ENCODE measurements at places on chromosomes 4 and X. TPM values are rescaled to one million over a fixed set of nuclear protein-coding genes. Genes with fewer than 3 reads are reported as not detected.

GRIA2 gene
- 0.54 TPM for total RNA-seq

UBQLN2 gene
- 31.9 TPM for total RNA-seq

RENBP gene
- 22.9 TPM for total RNA-seq

PTCHD1 gene
- total RNA-seq = 0.63 TPM

TCEAL7 gene
- total RNA-seq = 2.6 TPM

SOX3 gene
- not detected for total RNA-seq

USP17L27 gene
- not detected for total RNA-seq

CAMK2D gene
- total RNA-seq = 34.7 TPM

COX7B gene
- total RNA-seq = 233 TPM

ZDHHC15 gene
- total RNA-seq = 2.6 TPM

GABRQ gene
- total RNA-seq = 0.03 TPM

GRCh38 chr4:86688026-86688425, 93.9 kb downstream of the PTPN13 start:
- no peaks in the 10 kb centered on the region for H3K27me3 ChIP-seq
- no peaks in the 10 kb centered on the region for H3K4me1 ChIP-seq
- no peak for DNase-seq
- H3K27ac ChIP-seq = no peak overlapping the region
- H3K4me3 ChIP-seq = no peak overlapping the region
- H3K36me3 ChIP-seq = no peaks in the 10 kb centered on the region

- H3K27me3 ChIP-seq = no peaks in the 10 kb centered on the region
- no peaks in the 10 kb centered on the region for H3K36me3 ChIP-seq
- no peak overlapping the region for H3K4me3 ChIP-seq
- no peaks in the 10 kb centered on the region for H3K4me1 ChIP-seq
- DNase-seq = peak; percentile 14
- H3K27ac ChIP-seq = no peak overlapping the region
These were observed 95.6 kb upstream of the WDR17 start for GRCh38 chr4:175970072-175970471.

DNA sequence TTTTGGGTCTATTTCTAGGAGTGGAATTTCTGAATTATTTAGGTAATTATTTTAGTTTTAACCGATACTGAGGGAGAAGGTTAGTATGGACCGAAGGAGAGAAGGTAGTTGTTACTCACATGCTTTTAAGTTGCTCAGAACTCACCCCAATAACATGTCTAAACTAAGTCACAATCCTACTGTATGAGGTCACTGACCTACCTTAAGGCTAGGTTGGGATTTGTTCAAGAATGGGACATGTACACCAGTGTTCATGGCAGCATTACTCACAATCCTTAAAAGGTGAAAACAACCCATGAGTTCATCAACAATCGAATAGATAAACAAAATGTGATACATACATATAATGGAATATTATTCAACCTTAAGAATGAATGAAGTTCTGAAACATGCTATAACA, 90.5 kb downstream of the MSN start:
- no peak overlapping the region for H3K27ac ChIP-seq
- no peak overlapping the region for H3K4me3 ChIP-seq
- no peaks in the 10 kb centered on the region for H3K27me3 ChIP-seq
- no peaks in the 10 kb centered on the region for H3K36me3 ChIP-seq
- no peak for DNase-seq

GRCh38 chr4:73593631-73594241, 26.5 kb downstream of the RASSF6 start:
- peak; percentile 42 for DNase-seq
- no peak overlapping the region for H3K27ac ChIP-seq
- H3K4me3 ChIP-seq = no peak overlapping the region
- no peaks in the 10 kb centered on the region for H3K4me1 ChIP-seq
- no peaks in the 10 kb centered on the region for H3K36me3 ChIP-seq

- H3K4me3 ChIP-seq = no peak overlapping the region
- no peak for DNase-seq
- H3K36me3 ChIP-seq = no peaks in the 10 kb centered on the region
- no peaks in the 10 kb centered on the region for H3K27me3 ChIP-seq
- H3K4me1 ChIP-seq = no peaks in the 10 kb centered on the region
These were observed 153.4 kb downstream of the BMPR1B start for GRCh38 chr4:94911106-94911505.

DNA sequence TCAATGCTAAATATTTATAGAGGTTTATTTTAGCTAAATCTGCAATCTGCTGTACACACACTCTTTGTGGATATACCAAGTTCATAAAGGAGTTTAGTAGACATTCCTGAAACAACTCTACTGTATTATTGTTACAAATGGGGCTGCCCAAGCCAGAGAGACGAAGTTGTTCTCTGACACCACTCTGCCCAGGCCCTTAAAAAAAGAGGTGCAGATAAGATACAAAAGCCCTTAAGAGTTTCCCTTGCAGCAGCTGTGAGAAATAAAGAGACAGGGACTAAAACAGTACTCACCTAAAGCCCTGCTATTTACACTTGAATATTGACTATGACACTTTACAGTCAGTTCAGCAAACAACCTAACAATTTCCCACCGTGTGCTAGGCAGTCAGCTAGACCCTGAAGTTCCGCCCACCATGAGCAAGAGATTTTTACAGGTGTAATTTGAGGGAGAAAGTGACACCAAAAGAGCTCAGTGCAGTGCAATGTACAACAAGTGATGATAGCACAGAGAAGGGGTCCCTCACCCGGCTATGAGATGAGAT, 191.7 kb downstream of the PRDM5 start:
- no peaks in the 10 kb centered on the region for H3K36me3 ChIP-seq
- H3K4me1 ChIP-seq = no peaks in the 10 kb centered on the region
- H3K27ac ChIP-seq = no peak overlapping the region
- no peak overlapping the region for H3K4me3 ChIP-seq
- DNase-seq = no peak
- H3K27me3 ChIP-seq = no peaks in the 10 kb centered on the region

GRCh38 chr4:143858456-143858855, 46.9 kb downstream of the GYPE start:
- H3K27ac ChIP-seq = no peak overlapping the region
- H3K4me3 ChIP-seq = no peak overlapping the region
- DNase-seq = no peak
- no peaks in the 10 kb centered on the region for H3K36me3 ChIP-seq
- H3K27me3 ChIP-seq = no peaks in the 10 kb centered on the region

- no peak overlapping the region for H3K27ac ChIP-seq
- H3K36me3 ChIP-seq = peaks cover 5% of the 10 kb centered on the region
- peaks cover 15% of the 10 kb centered on the region for H3K4me1 ChIP-seq
- peak; percentile 20 for DNase-seq
These were observed 4.7 kb downstream of the MAEA start for GRCh38 chr4:1294424-1294823.

GRCh38 chr4:161540265-161540664, 623.5 kb downstream of the FSTL5 start:
- H3K27me3 ChIP-seq = no peaks in the 10 kb centered on the region
- no peak for DNase-seq
- H3K4me3 ChIP-seq = no peak overlapping the region
- no peak overlapping the region for H3K27ac ChIP-seq
- H3K4me1 ChIP-seq = no peaks in the 10 kb centered on the region

GRCh38 chr4:185211035-185211434, 1.6 kb downstream of the SNX25 start:
- H3K4me1 ChIP-seq = no peaks in the 10 kb centered on the region
- no peaks in the 10 kb centered on the region for H3K27me3 ChIP-seq
- DNase-seq = no peak

DNA sequence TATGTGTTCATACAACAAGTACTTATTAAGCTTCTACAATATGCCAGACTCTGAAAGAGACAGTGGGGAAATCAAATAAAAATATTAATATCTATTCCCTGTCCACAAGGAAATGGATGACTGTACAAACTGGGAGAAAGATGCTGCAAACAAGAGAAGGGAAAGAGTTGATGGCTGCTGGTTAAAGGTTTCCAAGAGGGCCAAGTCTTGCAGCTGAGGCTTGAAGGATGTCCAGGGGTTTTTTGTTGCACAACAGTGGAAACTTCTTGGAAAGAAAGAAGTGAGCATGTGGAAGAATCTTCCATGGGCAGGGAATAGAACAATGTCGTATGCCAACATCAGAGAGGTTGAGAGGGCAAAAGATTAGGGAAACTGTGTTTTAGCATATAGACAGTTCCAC, 95.8 kb downstream of the MID1 start:
- H3K27ac ChIP-seq = no peak overlapping the region
- no peak for DNase-seq
- H3K4me3 ChIP-seq = no peak overlapping the region
- no peaks in the 10 kb centered on the region for H3K4me1 ChIP-seq
- peaks cover 2% of the 10 kb centered on the region for H3K27me3 ChIP-seq
- no peaks in the 10 kb centered on the region for H3K36me3 ChIP-seq

DNA sequence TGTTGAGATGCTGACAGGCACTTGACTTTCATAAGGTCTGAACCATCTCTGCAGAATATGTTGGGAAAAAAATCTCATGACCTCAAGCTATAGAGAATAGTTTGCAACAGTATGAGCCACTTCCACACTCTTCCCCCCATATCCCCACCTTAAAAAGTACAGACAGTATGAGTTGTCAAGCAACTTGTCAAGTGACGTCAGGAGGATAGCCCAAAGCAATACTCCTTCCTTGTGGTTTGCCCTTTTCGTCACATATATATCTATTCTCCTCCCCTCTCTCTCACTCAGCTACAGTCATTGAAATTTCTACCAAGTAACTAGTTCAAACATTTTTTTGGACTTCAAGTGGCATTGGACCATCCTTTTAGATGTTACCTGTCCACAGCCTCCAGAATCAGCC, 67.7 kb downstream of the MCF2 start:
- H3K27ac ChIP-seq = no peak overlapping the region
- H3K27me3 ChIP-seq = peaks cover 2% of the 10 kb centered on the region
- no peak overlapping the region for H3K4me3 ChIP-seq
- DNase-seq = no peak
- H3K36me3 ChIP-seq = no peaks in the 10 kb centered on the region
- no peaks in the 10 kb centered on the region for H3K4me1 ChIP-seq

- no peaks in the 10 kb centered on the region for H3K4me1 ChIP-seq
- H3K4me3 ChIP-seq = no peak overlapping the region
- no peak for DNase-seq
- no peak overlapping the region for H3K27ac ChIP-seq
- no peaks in the 10 kb centered on the region for H3K36me3 ChIP-seq
These were observed 457.9 kb downstream of the KCNIP4 start for GRCh38 chr4:21490682-21491081.

DNA sequence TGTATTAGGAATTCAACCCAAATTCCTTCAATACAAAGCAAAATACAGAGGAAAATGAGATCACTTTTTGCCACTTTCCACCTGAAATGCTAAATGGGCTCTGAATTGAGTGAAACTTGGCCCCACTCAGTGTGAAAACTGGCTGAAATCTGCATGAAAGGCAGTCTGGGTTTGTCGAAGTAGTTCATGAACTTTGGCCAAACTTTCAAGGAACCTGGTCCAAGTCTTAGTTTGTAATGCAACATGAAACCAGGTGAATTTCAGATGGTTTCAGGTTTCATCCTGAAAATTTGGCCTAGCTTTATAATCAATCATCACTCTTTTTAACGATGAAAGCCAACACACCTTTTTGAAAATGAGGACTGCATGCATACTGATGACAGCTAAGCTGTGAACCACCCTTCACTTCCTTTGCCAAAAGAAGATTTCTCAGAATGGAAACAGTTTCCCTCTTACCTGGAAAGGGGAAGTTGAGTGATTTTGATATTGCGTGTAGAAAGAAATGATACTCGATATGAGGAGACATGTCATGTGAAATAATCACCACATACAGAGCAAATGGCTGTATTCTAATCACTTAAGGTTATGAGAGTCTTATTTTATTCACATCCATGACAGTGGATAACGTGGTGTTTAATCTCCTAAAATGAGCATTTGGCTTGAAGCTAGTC, 209.9 kb upstream of the ETNPPL start:
- no peak overlapping the region for H3K4me3 ChIP-seq
- H3K27me3 ChIP-seq = no peaks in the 10 kb centered on the region

- H3K4me1 ChIP-seq = no peaks in the 10 kb centered on the region
- H3K4me3 ChIP-seq = no peak overlapping the region
These were observed 107.2 kb downstream of the SCD5 start for GRCh38 chr4:82691431-82691830.

DNA sequence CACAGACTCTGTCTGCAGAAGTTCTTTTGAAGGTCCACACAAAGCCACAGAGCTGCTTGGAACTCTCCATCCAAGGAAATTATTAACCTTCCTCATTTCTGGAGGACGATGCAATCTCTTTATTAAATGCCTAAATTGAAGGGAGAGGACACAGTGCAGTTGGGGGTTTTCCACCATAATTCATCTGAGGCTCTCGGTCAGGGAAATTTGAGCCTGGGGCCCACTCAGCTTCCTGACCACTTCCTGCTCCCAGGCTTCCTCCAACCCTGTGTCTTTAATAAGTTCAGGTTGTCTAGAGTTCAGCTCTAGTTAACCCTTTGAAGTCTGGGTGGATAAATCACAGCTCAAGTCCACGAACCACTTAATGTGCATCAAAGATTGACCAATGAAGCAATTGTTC, 58.5 kb downstream of the PRPS1 start:
- H3K27ac ChIP-seq = peak overlapping the region; percentile 43
- no peak for DNase-seq
- no peak overlapping the region for H3K4me3 ChIP-seq
- H3K4me1 ChIP-seq = peaks cover 32% of the 10 kb centered on the region
- no peaks in the 10 kb centered on the region for H3K27me3 ChIP-seq

DNA sequence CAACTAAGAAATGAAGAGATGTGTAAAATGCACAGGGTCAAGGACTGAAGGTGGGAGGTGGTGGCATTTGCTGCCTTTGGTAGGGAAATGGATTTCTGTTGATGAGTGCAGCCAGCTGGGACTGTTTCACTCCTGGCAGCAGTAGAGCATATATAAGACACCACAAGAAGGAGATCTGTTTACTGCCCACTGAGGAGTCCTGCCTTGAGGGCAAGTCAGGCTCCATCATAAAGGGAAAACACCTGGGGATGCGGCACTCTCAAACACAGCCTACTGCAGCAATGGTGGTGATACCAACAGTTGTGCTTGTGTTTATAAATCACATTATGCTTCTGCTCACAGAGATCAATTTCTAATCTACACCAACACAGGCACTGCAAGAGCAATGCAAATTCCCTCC, 222.1 kb downstream of the TACR3 start:
- H3K27me3 ChIP-seq = no peaks in the 10 kb centered on the region
- H3K4me3 ChIP-seq = no peak overlapping the region
- no peak for DNase-seq
- no peak overlapping the region for H3K27ac ChIP-seq
- no peaks in the 10 kb centered on the region for H3K4me1 ChIP-seq
- H3K36me3 ChIP-seq = no peaks in the 10 kb centered on the region

GRCh38 chr4:183343730-183344129, 21.5 kb upstream of the CLDN24 start:
- no peaks in the 10 kb centered on the region for H3K4me1 ChIP-seq
- H3K27ac ChIP-seq = no peak overlapping the region
- H3K36me3 ChIP-seq = no peaks in the 10 kb centered on the region
- H3K27me3 ChIP-seq = no peaks in the 10 kb centered on the region
- H3K4me3 ChIP-seq = no peak overlapping the region

GRCh38 chr4:123577225-123577906, 180.8 kb downstream of the SPRY1 start:
- no peaks in the 10 kb centered on the region for H3K36me3 ChIP-seq
- H3K4me1 ChIP-seq = no peaks in the 10 kb centered on the region
- no peak for DNase-seq
- no peak overlapping the region for H3K4me3 ChIP-seq

Measured in kidney (tissue), 22 donors.